Tibial nerve (tissue), 4 donors: ENCODE measurements at places on chromosomes 3 and 15. TPM values are rescaled to one million over a fixed set of nuclear protein-coding genes. Genes with fewer than 3 reads are reported as not detected.

SNX22 gene
- 19.9 TPM for total RNA-seq

GPR171 gene
- total RNA-seq, result 0.84 TPM

LEKR1 gene
- 3.1 TPM for total RNA-seq

UACA gene
- total RNA-seq, result 156 TPM

DNA sequence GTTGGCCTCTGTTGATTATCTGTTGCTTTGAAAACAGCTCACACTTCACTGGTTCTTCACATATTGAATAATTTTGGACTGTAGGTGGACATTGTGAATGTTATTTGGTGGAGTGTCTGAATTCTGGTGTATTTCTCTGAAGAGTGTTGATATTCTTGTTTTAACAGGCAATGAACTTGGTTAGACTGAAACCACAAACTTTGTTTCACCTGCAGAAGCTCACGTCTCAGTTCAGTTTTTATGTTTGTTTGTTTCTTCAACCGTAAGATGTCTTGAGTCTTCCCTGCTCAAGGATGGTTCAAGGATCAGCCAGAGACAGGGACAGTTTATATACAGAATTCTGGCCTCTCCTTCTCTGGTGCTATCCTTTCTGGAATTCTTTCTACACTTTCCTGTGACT is 43.6 kb downstream of the C3orf20 start:
- DNase-seq, result no peak

DNA sequence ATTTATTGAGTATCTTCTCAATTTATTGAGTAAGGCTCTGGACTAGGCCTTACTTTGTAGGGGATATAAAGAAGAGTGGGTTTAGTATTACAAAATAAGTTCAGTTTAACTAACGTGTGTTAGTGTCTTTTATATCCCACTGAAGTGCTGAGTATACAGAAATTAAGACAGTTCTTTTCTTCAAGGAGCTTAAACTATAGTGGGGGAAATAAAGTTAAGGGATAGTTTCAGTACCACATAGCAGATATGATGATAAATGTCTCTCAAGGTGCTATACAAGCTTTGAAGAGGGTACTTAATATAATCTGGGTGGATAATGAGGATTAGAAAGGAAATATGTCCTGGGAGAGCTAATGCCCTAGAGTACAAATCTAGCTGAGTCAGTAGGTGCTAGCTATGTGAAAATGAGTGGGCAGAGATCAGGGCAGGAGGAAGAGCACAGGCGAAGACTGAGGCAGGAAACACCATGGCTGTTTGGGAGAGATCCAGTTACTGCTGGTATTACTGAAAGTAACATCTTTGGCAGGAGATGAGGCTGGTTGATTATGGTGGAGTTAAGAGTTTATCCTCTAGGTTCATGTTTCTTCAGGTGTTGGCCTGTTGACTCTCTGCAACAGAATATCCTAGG is 46.0 kb downstream of the TEX9 start:
- no peak for DNase-seq

DNA sequence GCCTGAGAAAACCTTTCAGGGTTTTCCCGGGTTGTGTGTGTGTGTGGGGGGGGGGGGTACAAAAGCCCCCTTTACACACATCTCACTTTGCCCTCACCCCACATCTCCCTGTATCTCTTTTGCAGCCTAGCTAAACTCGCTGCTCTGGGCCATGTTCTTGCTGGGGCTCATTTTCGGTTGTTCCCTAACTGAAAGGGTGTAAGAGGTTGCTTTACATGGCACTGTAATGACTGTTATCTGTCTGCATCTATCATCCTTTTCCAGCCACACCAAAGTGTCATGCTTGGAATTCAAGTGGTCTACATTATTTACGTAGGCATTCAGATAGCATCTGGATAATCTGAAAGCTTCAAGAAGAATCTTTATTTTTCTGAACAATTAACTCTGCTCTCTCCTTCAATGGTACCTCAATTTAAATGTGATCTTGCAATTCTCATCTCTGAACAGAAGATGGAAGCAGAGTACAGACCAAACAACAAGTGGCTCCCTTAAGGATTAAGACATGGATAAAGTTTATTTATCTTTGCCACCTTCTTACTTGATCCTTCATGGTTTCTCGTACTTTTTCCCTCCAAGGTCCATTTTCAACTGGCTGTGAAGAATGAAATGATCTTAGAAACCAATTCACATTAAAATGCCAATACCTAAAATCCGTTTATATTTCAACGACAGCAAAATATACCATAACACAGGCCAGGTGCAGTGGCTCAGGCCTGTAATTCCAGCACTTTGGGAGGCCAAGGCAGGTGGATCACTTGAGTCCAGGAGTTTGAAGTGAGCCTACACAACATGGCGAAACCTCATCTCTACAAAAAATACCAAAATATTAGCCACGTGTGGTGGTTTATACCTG is 34.9 kb downstream of the DCLK3 start:
- no peak for DNase-seq

- DNase-seq, result no peak
Measured at GRCh38 chr3:190694335-190695001, 168.0 kb downstream of the GMNC start.

DNA sequence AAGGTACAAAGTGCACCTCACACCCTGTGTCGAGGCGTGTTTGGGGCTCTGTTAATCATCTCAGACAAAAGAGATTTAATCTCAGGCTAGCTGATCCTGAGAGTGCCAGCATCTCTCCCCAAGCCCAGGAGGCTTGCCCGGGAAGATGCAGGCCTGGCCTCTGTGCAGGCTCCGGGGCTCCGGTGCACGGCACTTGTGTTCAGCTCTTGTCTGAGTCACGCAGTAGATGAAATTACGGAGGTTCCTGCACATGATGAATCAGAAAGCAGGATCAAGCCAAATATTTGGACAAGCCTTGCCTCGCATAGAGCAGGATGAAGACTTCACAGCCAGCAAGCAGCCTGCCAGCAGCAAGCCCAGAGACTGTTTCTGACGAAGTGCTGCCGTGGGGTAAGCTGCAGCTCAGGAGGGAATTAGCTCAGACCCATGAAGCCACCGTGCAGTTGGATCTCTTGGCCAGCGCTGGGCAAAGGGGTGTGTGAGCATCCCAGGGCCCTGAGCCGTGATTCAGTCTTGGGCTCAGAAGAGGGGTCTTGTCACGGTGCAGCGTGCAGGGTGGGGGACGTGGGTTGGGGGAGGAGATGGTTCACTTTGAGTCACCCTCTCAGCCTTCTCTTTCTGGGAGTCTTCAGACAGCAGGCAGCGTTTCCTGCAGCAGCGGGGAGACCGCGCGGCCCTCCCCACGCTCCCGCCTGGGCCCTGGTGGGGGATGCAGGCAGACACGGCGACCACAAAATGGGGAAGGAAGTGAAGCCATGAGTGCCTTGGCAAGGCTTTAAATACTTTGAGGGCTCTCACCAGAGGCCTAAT is 89.2 kb upstream of the MEF2A start:
- no peak for DNase-seq

GRCh38 chr15:39416258-39416657 is 164.6 kb upstream of the THBS1 start:
- no peak for DNase-seq

- peak; percentile 67 for DNase-seq
Measured at GRCh38 chr15:90869601-90870353, 1.4 kb downstream of the FURIN start.

DNA sequence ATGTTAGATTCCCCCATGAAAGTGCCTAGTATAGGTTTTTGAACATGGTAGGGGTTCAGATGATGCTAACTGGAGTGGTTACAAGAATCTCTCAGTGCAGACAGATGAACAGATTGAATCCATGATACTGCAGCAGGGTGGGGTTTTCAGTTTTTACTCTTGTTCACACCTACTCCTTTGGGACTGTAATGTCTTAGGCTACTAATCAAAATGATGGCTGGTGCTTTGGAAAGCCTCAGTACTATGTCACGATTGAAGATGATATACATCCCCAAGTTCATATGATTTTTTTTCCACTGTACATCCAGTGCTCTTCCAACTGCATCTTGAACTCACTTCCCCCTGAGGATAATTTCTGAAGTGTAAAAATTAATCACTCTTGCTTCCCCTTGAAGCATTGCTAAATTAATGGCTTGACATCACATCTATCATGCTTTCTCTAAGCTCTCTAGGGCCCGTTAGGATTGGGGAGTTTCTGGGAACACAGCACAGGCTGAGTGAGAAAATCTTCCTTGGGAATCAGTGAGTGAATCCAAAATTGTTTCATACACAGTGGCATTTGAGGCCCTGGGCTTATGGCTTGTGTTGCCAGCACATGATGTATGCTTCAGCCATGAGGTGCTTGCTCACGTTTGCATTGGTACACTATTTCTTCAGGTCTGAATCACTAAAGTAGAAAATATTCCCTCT is 115.0 kb upstream of the TPRG1 start:
- no peak for DNase-seq

DNA sequence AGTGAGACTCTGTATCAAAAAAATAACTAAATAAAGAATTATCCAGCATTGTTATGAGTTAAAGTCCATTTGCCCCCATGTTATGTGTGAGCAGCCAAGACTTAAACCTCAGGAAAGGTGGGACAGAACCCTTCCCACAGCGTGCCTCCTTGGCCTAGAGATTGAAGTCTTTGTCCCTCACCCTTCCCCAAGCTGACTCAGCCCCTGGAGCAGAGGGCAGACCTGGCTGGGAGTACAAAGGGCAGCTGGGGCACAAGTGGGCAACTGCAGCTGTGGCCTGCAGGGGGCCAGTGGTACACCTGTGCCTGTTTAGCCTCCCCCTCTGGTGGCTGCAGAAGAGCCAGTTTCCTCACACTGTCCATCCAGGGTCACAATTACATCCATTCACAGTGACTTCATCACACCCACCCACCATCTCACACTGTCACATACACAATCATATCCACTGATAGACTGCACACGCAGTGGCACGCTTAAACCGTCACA is 940 bp upstream of the ACY1 start:
- DNase-seq, result no peak

- no peak for DNase-seq
Measured at GRCh38 chr3:88061746-88062145, 2.7 kb downstream of the ZNF654 start.

DNA sequence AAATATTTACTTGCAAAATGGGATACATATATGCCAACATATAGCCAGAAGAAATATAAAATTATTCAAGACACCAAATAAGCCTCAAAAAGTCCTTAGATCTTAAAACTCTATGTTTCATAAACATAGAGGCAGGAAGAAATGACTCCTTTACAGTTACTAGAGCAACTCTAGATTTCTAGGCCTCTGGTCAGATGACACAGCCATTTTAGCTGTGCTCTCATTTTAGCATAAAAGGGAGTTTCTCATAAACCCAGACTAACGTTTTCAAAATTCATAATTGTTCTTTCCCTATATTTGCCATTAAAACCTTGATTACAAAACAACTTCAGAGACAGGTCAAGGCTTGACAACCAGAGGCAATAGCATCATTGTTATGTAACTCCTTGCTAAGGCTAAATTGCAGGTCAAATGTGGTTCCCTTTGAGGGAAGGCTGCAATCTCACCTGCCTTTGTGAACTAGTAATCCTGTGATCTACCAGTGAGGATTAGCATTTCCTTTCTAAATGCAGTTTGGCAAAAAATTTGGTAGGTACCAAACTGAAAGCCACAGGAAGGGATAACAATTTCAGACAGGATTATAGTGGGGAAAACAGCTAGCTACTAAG is 8.2 kb downstream of the THOC7 start:
- no peak for DNase-seq

DNA sequence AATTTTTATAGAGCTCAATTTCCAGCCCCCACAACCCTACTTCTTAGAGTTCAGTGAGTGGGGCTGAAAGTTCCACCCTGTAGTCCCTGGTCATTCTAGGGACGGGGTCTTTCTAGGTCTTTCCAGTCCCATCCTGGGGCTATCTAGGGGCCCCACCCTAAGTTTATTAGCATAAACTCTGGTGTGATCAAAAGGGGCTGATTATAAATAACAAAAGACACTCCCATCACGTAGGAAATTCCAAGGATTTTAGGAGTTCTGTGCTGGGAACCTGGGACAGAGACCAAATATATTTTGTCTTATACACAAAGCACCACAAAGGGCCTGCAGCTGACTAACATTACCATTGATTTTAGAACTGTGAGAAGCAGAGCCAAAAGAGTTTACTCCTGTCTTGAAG is 41.9 kb downstream of the RAD54L2 start:
- DNase-seq, result no peak

- no peak for DNase-seq
Measured at GRCh38 chr15:33071451-33071850, 123.1 kb downstream of the FMN1 start.
